HS-5 (cell line): ENCODE measurements at places on chromosomes 12 and 14.

GRCh38 chr14:104656014-104656714, 33.3 kb upstream of the INF2 start:
- no peak for DNase-seq

DNA sequence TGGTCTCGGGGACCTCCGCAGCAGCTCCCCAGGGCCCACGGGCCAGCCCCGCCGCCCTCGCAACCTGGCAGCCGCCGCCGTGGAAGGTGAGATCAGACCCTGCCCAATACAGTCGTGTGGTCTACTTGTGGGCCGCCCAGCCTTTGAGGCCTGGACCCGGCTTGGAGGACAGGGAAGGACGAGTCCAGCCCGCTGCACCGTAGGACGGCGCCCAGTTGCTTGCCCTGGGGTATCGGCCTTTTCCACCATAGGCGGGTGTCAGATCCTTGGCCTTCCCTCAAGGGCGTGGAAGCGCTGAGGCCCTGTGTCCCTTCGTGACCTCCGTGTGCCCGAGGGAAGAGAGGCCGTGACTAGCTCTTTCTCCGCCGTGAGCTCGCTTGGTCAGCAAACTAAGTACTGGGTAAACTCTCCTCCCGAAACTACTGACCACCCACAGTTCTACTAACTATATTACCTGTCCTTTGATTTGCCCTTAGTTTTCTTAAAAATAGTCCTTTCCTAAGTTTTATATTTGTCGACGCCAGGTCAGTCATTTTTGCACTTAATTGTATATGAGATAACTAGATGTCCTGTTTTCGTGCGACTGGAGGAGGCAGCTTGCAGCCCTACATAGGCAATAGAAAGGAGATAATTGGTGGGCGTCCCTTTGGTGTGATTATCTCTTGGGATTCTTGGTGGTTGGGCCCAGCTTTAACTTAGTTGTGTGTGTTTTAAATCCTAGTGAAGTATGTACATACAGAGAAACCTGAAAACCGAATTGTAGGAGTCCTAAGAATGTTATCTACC, 757 bp downstream of the SLC25A3 start:
- no peak for DNase-seq

- no peak for DNase-seq
Observed at GRCh38 chr12:74671421-74671820, 133.8 kb downstream of the ATXN7L3B start.

DNA sequence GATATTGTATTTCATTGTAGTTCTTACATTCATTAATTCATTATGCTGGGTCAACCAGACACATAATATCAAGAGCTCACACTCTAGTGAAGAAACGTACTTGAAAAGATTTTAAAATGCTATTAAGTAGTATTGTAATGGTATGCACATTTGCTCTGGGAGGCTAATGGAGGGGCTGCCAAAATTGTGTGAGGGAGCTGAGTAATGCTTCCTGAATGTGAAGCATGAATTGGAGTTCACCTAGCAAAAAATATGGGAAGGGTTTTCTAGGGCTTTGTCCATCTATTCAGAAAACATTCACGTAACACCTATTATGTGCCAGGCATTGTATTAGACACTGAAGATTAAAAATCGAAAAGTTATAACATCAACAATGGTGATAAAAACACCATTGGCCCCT, 403.8 kb upstream of the PDE3A start:
- DNase-seq = no peak

DNA sequence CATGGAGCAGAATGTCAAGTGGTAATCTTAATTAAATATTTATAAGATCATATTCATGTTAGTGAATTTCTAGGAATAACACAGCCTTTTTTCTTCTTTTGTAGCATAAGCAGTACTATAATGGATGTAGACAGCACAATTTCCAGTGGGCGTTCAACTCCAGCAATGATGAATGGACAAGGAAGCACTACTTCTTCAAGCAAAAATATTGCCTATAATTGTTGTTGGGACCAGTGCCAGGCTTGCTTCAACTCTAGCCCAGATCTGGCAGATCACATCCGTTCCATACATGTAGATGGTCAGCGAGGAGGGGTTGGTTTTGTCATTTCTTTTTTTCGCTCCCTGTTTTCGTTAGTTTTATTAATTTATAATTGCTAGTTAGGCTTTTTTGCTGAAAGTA, 23.1 kb downstream of the AEBP2 start:
- DNase-seq = no peak

DNA sequence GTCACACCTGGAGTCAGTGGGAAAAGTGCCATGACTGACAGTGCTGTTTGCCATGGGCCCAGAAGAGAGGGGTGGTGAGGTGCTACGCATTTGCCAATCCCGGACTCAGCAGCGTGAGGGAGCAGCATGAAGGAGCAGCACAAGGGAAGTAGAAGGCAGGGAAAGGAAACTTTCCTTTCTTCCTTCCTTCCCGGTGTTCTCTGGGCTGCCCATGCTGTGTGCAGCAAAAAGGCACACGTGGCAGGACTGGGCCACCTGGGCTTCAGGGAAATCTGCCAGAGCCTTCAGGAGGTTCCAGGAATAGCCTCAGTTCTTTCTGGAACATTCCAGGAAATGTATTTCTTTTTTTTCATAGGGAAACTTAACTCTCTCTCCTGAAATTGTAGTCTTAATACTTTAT, 23.0 kb downstream of the TRIM9 start:
- DNase-seq = no peak

GRCh38 chr14:62592877-62593276, 452.4 kb downstream of the KCNH5 start:
- DNase-seq = no peak
